A172 (cell line): ENCODE measurements at places on chromosomes 16 and 17. TPM values are rescaled to one million over a fixed set of nuclear protein-coding genes. Genes with fewer than 3 reads are reported as not detected.

EVI2A gene
- total RNA-seq: 14.8 and 16.1 TPM in 2 replicates

CACNA1G gene
- total RNA-seq: 0.17 and 0.81 TPM in 2 replicates

CCL22 gene
- not detected in 2 replicates for total RNA-seq

- DNase-seq: no peak
Measured at GRCh38 chr16:2690852-2691251, 8.5 kb downstream of the KCTD5 start.

DNA sequence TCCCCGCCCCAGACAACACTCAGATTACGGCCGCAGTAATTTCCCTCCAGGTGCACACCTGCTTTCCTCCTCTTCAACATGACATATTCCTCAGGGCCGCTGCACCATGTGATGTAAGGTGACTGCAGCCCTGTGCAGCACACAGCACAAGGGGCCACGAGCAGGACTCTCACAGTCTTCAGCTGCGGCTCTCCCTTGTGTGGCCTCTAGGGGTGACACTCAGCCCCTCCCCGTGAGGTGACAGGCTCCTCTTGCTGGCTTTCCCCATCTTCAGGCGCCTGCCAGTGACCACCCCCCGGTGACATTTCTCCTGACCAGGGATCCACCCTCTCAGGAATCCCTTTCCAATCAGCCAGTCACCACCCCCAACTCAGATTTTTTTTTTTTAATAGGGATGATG is 31.3 kb upstream of the ABCC3 start:
- DNase-seq: no peak

DNA sequence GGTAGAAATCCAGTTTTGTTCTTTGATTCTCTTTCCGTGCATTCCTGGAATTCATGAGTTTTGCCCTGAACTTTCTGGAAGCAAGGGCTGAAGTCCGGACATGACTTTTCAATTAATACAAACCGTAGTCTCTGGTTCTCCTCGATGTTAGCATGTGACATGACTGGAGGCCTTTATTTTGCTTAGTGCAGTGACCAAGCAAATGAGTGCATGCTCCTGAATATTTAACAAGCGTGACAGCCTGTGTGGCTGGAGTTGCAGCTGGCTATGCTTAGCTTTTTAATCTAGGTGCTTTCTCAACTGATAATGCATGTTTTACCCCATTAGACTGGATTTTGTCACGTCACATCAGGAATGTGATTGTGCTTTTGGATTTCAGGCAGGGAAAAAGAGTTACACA is 302.1 kb downstream of the MAP2K6 start:
- no peak for DNase-seq

DNA sequence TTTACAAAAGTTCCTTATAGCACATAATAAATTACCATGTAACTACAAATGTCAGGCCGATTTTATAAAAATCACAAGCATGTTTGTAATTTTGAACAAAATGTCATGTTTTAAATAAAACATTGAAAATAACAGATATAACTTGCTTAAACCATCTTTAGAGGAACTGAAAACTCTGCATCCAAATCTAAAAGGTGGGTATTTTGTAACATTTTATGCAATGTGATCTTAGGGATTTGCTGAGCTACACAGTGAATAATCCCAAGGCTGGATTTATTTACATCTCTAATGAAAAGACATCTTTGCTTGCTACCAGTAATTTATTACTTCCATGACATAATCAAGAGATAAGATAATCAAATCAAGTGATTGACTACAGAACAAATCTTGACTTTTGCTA is 47.5 kb downstream of the N4BP1 start:
- no peak for DNase-seq

DNA sequence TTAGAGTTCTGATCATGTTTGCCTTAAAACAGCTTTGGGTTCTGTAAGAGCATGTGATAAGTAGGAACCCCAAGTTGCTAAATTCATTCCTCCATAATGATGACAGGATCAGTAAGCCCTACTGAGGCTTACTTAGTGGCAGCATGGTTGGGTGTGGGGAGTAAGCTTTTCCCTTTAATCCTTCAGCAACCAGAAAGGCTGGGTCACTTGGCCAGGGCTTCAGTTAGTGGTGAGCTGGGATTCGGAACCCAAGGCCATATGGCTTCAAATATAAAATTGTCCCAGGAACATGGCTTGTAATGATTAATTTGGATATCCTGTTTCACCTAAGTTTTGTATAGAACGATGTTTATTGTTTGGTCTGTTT is 850 bp downstream of the GINS3 start:
- peak; percentile 10 for DNase-seq

DNA sequence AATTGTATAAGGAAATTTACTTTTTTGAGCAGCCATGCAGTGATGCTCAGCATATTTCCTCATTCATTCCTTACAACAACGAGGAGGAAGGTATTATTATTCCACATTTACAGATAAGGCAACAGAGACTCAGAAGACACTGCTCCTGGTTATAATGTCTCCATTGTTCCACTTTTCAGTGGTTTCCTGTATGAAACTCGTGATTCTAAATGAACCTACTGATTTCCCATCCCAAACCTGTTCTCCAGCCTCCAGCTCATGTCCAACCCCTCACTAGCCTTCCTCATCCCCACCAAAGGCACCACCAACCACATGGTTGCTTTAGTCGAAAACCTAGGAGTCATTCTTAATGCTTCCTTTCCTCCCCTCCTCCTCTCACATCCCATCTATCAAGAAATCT is 12.5 kb upstream of the ERCC4 start:
- DNase-seq: no peak
